ENCODE measurements at places on chromosomes 2 and 18. TPM values are rescaled to one million over a fixed set of nuclear protein-coding genes. Genes with fewer than 3 reads are reported as not detected.

ANKRD29 gene
- 5.2 TPM for polyA plus RNA-seq

UBE2F gene
- polyA plus RNA-seq: 68.7 TPM

CKAP2L gene
- not detected for polyA plus RNA-seq

RGPD8 gene
- 0.77 TPM for polyA plus RNA-seq

ANTXR1 gene
- polyA plus RNA-seq: 7.0 TPM

PPP1R1C gene
- polyA plus RNA-seq: 2.5 TPM

MREG gene
- 3.6 TPM for polyA plus RNA-seq

PRR30 gene
- not detected for polyA plus RNA-seq

SERPINB13 gene
- not detected for polyA plus RNA-seq

CAVIN2 gene
- 17.9 TPM for polyA plus RNA-seq

TOGARAM2 gene
- polyA plus RNA-seq: 1.4 TPM

SNRNP27 gene
- 33.6 TPM for polyA plus RNA-seq

CCDC148 gene
- 6.6 TPM for polyA plus RNA-seq

ZNF532 gene
- 5.7 TPM for polyA plus RNA-seq

ATRAID gene
- 279 TPM for polyA plus RNA-seq

MC2R gene
- polyA plus RNA-seq: not detected

- DNase-seq: no peak
Measured at GRCh38 chr2:44550561-44550960, 188.8 kb downstream of the CAMKMT start.

DNA sequence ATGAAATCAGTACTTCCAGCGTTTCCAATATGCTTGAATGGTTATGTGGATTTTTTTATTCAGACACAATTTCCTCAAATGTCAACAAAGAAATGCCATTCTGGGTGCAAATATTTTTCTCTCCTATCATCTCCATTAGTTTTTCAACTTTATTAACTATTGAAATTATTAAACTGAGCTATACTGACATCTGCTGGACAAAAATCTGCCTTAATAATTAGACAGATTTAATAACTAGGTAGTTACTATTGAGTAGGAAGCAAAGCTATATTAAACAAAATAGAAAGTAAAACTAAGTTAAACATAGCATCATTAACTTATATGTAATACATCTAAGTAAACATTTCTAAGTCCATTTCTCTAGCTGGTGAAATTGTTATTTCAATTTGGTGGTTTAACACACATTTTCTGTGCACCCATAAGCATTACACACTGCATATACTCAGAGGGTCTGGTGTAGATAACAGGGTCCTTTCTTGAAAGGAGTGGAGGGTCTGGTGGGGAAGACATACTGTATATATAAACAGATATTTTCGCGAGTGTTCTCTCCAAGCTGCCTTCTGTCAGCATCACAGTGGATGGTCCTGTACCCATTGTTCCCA is 77.0 kb downstream of the LANCL1 start:
- DNase-seq: no peak

DNA sequence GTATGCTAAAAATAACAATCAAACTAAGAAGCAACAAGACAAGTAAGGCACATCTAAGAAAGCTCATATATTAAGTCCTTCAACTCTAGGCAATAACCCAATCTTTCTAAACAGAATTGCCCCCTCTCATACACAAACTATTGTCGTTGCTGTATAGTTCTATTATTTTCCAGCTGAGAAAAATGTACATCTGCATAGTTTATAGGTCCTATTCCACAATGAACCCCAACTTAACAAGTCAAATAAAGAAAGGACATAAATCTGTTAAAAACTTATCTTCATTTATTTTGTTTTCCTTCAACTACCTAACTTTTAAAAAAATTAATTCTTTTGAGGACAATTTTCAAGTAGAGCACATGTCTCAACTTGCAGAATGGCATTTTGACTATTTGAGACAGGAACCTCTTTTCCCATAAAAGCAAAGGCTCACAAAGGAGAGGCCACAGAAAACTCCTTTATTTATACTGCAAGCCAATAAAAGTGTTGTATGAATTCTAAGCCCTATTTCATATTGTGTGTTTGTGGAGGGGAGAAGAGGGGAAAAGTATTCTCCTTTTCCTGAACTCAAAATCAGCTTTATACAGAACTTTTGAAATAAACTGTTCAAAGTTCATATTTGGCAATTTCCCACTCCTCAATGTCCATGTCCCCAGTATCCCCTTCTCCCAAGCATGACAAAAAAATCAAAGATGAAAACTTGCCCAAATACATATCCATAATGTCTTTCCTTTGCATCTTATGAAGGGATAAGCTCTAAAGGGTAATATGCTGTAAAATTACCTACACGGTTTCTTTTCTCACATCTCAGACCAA is 37.4 kb downstream of the RTN4 start:
- DNase-seq: no peak

- no peak for DNase-seq
Measured at GRCh38 chr2:136305517-136306192, 187.7 kb upstream of the CXCR4 start.

GRCh38 chr18:37265382-37265781 is 300.2 kb downstream of the CELF4 start:
- no peak for DNase-seq

GRCh38 chr18:14969500-14969899 is 221.5 kb downstream of the ANKRD30B start:
- DNase-seq: peak; percentile 0

DNA sequence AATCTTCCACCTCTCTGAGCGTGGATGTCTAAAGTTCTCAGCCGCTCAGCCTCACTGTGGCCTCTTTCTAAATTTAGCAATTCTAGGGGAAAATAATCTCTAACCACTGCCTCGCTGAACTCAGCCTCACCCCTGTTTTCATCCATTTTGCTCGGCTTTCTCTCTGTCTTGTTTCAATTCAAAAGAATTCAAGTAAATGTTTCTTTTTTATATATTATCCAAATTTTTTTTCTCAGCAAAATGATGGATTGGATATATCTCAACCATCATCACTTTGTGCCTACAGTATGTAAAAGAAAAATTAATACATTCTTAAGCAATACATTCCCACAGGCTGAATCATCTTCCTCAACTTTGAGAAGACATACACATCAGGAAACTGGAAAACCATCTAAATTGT is 24.0 kb upstream of the GALNT5 start:
- DNase-seq: no peak

DNA sequence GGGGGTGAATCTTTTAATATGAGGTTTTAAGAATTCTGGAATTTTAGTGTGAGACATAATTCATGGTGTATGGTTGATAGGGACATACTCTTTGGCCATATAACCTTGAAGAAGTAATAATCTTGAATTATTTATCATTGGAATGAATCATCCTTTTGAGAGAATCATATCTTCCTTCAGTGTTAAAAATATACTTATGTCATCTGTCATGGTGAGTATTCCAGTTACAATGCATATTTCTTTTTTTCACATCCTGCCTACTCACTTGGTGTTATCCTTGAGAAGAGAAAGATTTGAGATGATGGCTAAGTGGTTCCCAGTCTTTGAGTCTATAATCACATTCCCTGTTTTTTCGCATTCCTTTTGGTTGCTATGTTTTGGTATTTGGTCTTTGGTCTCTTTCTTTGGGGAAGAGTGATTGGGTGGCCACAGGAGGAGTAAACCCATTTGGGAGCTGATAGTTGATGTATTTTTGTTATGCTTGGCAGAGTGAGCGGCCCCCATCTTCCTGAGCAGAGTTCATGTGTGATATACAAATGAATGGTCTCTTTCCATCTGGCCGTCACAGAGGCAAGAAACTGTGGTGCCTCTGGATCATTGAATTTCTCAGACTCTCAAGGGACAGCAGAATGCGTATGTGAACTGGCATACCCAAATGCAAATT is 21.6 kb downstream of the ASAP2 start:
- no peak for DNase-seq

GRCh38 chr18:13983506-13983905 is 68.2 kb upstream of the MC2R start:
- DNase-seq: no peak

- DNase-seq: no peak
Measured at GRCh38 chr2:215434447-215435279, 1.2 kb downstream of the FN1 start.

GRCh38 chr2:162475661-162476060 is 131.7 kb downstream of the GCA start:
- DNase-seq: no peak

GRCh38 chr18:61602836-61603235 is 269.6 kb downstream of the CDH20 start:
- DNase-seq: no peak

DNA sequence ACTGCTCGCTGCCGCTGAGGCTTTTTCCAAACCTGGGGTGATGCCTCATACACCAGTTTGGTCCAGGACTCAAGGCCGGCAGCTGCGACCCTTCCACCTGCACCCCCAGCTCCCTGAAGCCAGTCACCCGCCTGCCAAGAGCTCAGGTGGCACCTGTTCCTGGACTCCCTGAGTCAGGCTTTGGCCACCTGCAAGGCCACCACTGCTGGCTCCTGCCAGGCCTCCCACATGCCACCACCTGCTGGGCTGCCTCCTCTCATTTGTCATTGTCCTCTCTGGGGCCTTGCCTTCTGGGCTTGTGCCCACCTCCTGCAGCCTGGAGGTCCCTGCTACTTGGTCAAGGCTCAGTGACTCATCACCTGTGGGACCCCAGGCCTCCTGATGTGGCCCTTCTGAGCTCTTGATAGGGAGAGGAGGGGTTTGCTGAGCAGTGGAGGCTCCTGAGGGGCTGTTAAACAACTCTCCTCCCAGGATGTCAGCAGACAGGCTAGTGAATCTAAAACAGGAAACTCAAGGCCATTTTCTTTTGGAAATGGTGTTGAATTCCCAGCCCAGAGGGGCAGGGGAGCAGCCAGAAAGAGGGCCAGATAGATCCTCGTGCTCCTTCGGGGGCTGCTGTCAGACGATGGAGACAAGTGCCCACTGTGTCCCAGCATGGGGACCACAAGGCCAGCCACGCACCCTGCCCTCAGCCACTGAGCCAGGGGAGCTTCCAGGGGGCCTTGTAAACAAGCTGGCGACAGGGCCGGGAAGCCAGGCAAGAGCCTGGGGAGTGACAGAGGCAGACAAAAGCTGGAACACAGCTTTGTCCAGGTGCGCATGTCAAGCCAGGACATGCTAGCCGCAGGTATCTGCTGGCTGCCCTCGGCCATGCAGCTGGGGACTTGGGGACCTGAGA is 416.8 kb downstream of the LRATD1 start:
- DNase-seq: no peak

GRCh38 chr2:210477496-210477895 is 937 bp upstream of the LANCL1 start:
- DNase-seq: no peak

DNA sequence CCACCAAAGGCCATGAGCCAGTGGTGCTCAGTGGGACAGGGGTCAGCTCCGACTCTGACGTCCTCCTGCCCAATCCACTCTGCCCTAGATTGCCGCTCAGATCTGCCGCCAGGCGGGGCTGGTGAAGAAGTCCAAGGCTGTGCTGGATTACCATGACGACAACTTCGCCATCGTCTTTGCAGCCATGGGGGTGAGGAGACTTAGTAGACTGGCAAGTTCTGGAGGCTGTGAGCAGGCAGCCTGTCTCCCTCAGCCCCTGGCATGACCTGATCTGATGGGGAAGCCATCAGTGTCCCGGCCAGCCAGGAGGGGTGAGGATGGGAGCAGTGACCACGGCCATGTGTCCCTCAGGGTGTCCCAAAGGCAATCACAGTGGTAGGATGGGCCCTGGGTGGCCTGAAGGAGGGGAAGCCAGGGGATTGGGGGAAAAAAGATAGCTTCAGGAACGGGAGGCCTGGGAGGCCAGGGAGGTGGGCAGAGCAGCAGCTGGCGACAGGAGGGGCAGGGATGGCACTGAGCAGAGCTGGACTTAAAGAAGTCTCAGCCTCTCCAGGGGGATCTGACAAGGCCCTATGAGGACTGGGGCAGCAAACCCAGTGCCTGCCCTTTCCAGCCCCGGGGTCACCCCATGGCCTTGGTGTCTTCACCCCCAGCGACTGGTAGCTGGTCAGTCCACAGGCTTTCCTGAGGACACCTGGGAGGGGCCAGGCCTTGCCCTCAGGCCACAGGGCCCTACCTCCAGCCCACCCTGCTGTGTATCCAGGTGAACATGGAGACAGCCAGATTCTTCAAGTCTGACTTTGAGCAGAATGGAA is 17.4 kb upstream of the ANKRD53 start:
- DNase-seq: no peak

- no peak for DNase-seq
Measured at GRCh38 chr2:54059986-54060385, 55.4 kb upstream of the ACYP2 start.

GRCh38 chr2:43159797-43160196 is 66.6 kb downstream of the ZFP36L2 start:
- DNase-seq: no peak

- DNase-seq: no peak
Measured at GRCh38 chr2:138433995-138434951, 67.3 kb upstream of the SPOPL start.

GRCh38 chr2:231545105-231545902 is 15.1 kb upstream of the NMUR1 start:
- DNase-seq: no peak

DNA sequence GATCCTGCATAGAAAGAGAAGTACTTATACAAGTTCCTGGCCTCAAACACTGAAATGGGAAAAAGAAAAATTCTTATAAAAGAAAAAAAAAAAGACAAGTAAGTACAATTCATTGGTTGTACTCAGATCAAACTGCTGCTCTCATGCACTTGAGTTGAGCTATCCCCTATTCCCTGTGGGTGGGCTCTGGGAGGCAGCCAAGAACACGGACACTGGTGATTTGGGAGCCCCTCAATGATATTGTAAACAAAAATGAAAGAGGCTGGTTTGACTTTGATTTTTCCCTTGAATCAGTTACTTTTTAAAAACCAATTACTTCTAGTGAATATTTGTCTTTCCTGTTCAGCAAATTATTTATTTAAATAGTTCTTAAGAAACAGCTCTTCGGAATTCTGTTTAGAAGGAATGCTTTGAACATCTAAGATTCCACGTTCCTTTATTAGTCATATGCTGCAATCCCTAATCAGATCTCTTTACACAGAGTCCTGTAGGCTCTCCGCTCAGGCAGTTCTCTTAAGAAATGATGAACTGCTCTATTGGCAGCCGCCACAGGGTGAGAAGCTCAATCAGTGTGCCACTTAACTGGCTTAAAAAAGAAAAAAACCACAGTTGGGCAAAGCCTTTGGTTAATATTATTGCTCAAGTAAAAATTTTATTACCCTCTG is 225.1 kb downstream of the TMEM182 start:
- DNase-seq: no peak

DNA sequence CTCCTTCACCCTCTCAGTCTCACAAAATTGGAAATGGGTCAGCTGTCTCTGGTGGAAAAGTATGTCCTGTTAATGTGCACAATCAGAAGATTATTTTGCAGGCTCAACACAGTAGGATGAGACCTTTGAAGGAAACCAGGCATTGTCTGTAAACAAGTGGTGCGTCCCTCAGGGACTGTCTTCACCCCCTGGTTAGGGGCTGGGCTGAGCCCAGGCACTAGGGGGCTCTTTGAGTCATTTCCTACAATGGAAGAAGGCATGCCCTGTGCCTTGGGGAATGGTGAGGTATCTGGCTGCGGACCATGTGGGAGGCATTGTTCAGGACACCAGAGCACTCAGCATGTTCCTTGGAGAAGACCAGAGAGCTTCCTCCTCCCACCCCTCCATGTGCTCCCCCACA is 26.8 kb downstream of the PKDCC start:
- no peak for DNase-seq

All from kidney (tissue), 22 donors.